Progenitor cell of endocrine pancreas (in vitro differentiated cells): ENCODE measurements at places on chromosomes 12 and 14. TPM values are rescaled to one million over a fixed set of nuclear protein-coding genes. Genes with fewer than 3 reads are reported as not detected.

The FAM181A gene
- total RNA-seq = not detected in 2 replicates

The KIAA0586 gene
- total RNA-seq = 17.7 and 19.8 TPM in 2 replicates

The LGR5 gene
- total RNA-seq = 0.67 and 1.2 TPM in 2 replicates

The LRRC9 gene
- total RNA-seq = 3.2 and 3.7 TPM in 2 replicates

The CMKLR1 gene
- not detected in 2 replicates for total RNA-seq

The TM9SF1 gene
- total RNA-seq = 52.9 and 56.2 TPM in 2 replicates

The LMNTD1 gene
- not detected in 2 replicates for total RNA-seq

The CLEC6A gene
- total RNA-seq = not detected in 2 replicates

The CLEC2A gene
- total RNA-seq = not detected in 2 replicates

The LRFN5 gene
- 0.46 and 0.87 TPM in 2 replicates for total RNA-seq

The TOX4 gene
- total RNA-seq = 65.1 and 71.8 TPM in 2 replicates

The CD163 gene
- total RNA-seq = 1.7 and 2.0 TPM in 2 replicates

The AHNAK2 gene
- 1.1 and 1.2 TPM in 2 replicates for total RNA-seq

The OTOGL gene
- total RNA-seq = 0.11 and 0.31 TPM in 2 replicates

The DIP2B gene
- total RNA-seq = 29.7 and 30.2 TPM in 2 replicates

The GYS2 gene
- total RNA-seq = not detected in 2 replicates

The BHLHE41 gene
- total RNA-seq = 0.46 and 0.78 TPM in 2 replicates

The FIGNL2 gene
- total RNA-seq = 44.5 and 46.7 TPM in 2 replicates

The GSG1 gene
- 0.46 and 0.80 TPM in 2 replicates for total RNA-seq

The MYO1H gene
- total RNA-seq = 0.51 and 0.77 TPM in 2 replicates

The BTBD6 gene
- total RNA-seq = 31.6 and 31.9 TPM in 2 replicates

The TMEM63C gene
- 1.6 and 1.8 TPM in 2 replicates for total RNA-seq

The ANKRD33 gene
- total RNA-seq = 0.14 and 0.44 TPM in 2 replicates

The SLC8A3 gene
- 0.43 and 0.89 TPM in 2 replicates for total RNA-seq

The CLEC9A gene
- not detected in 2 replicates for total RNA-seq

The SLCO1B1 gene
- total RNA-seq = 0.17 and 0.69 TPM in 2 replicates

The NXPH4 gene
- total RNA-seq = 1.7 and 2.0 TPM in 2 replicates

The RILPL1 gene
- 25.4 and 26.2 TPM in 2 replicates for total RNA-seq

The CCDC177 gene
- total RNA-seq = 0.22 and 0.24 TPM in 2 replicates

The TBK1 gene
- total RNA-seq = 20.2 and 20.4 TPM in 2 replicates

The PYGL gene
- 12.0 and 15.3 TPM in 2 replicates for total RNA-seq

The KRT78 gene
- total RNA-seq = not detected in 2 replicates

The FICD gene
- total RNA-seq = 3.6 and 3.7 TPM in 2 replicates

The SLC25A21 gene
- total RNA-seq = 2.5 and 3.1 TPM in 2 replicates

The DPY19L2 gene
- 18.7 and 19.7 TPM in 2 replicates for total RNA-seq

The NCAPD2 gene
- 97.4 and 99.1 TPM in 2 replicates for total RNA-seq

The OR4E2 gene
- total RNA-seq = not detected in 2 replicates

The KCTD10 gene
- 47.7 and 51.1 TPM in 2 replicates for total RNA-seq

The ALDH1L2 gene
- 0.69 and 1.5 TPM in 2 replicates for total RNA-seq

The TPH2 gene
- total RNA-seq = not detected in 2 replicates

The TAS2R31 gene
- 8.6 and 10.3 TPM in 2 replicates for total RNA-seq

The HCAR3 gene
- total RNA-seq = not detected in 2 replicates

The GOLGA5 gene
- 29.7 TPM in 2 replicates for total RNA-seq

The DNAJC22 gene
- 36.0 and 38.7 TPM in 2 replicates for total RNA-seq

The ESPL1 gene
- total RNA-seq = 24.3 and 27.1 TPM in 2 replicates

The PPP2R5E gene
- total RNA-seq = 55.3 and 56.7 TPM in 2 replicates
